ENCODE measurements at places on chromosomes 1 and 21.
A peak's percentile ranks its signal among the peaks of the same experiment; 100 is the strongest.

DNA sequence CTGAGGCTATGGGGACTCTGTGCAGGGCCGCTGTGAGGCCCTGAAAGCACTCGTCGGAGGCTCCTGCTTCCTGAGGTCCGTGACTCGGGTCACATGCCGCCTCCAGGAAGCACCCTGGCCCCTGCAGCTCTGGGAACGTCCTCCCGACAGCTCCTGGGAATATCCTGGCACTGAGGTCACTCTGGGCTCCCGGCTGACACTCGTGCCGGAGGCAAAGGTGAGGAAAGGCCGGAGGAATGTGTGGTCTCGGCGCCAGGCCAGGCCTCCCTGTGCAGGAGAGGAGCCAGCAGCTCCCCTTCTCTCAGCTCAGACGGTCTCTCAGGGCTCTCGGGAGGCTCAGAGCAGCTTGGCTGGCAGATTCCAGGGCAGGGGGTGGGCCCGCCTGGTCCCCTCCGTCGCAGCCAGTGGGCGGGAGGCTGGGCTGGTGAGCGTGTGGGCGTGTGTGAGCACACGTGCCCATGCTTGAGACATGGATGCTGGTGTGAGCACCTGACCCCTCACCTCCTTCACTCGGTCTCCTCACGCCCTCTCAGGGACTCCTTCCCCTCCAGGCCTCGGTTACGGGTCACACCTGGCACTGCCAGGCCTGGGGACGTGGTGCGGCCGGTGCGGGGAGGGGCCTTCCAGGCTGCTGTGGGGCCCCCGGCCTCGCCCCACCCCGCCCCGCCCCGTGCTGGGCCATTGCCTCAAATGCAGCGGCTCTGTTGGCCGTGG lies 5.5 kb upstream of the RNF223 start:
- DNase-seq: peak; percentile 40

DNA sequence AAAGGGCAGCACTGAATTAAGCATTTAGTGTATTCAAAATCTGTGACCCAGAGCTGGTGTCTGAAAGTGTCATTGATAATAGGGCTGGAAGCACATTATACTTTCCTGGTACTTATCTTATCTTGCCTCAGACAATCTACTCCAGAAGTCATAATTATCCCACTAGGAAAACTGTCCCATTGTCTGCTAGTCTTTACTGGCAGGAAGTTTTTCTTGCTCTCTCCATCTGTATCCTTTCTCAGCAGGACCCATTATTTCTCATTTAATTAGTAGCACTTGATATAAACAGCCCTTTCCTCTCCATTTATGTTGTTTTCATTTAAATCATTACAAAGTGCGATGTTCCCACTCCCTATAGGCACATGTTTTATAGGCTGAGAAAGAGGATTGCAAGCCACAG lies 36.5 kb upstream of the BARHL2 start:
- DNase-seq: no peak

GRCh38 chr1:89975540-89976125 lies 19.3 kb upstream of the ZNF326 start:
- no peak for DNase-seq

- DNase-seq: no peak
Observed at GRCh38 chr1:203168256-203168786, 7.3 kb downstream of the MYBPH start.

DNA sequence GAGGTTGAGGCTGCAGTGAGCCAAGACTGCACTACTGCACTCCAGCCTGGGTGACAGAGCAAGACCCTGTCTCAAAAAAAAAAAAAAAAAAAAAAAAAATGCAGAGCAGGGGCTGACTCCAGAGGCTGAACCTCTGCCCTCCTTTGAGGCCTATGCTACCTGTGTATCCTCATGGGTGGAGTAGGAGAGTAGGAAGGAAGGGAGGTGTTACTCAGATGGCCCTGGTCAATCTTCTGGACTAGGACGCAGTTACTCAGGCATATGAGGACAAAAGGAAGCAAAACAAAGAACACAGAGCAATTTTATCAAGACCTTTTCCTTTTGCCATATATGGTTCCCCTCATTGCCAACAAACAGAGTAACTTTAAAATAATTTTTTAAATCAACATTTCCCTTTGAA lies 35.2 kb downstream of the TGFBR3 start:
- DNase-seq: no peak

DNA sequence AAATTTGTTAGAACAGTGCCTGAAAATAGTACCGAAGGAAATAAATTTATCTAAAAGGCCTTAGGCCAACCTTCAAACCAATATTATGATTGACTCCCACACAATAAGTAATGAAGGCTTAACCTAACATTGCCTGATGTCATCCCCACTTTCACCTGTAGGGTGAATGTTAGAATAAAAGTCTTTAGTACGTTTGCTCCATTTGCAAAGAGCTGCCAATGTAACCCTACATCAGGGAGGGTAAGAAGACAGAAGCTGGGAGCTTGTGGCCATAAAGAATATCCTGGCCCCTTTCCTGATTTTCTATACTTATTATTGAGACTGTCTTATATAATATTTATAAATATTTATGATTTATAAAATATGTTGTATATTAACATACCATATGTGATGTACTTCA lies 661.8 kb upstream of the CXADR start:
- no peak for DNase-seq

GRCh38 chr1:235339746-235340145 lies 11.4 kb downstream of the GGPS1 start:
- no peak for DNase-seq

DNA sequence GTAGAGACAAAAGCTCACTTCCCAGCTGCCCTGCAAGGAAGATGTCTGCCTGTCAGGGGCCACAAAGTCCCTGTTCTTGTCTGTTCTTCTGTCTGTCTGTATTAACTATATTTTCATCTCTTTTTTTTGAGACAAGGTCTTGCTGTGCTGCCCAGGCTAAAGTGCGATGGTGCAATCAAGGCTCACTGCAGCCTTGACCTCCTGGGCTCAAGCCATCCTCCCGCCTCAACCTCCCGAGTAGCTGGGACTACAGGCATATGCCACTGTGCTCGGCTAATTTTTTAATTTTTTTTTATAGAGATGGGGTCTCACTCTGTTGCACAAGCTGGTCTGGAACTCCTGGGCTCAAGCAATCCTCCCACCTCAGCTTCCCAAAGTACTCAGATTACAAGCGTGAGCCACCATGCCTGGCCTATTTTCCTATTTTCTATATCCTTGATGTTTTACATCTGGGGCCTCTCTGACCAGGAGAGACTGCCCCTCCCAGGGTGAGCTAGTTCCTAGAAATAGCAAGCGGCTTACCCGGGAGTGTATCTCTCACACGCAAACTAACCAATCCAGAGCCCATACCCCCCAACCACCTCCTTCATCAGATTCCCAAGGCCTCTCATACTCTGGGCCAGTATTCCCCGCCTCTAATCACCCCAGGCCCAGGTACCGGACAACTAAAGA lies 5.4 kb upstream of the KLHDC7A start:
- no peak for DNase-seq

DNA sequence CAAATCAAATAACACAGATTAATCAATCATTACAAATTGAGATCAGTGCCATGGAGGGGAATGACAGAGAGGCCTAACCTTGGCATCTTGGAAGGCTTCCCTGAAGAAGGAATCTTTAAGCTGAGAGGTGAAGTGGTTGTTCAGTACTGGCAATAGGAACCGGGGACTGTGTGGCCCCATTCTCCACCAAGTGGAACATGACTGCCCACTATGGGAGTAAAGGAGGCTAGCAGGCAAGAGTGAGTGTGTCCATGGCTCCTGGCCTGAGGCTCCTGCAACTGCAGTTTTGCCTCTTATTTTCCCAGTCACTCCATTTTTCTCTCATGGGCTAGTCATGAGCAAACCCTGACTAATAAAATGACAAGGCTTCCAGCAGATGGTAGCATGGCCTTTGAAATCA lies 112.2 kb upstream of the GJB5 start:
- DNase-seq: no peak

GRCh38 chr21:34593423-34593822 lies 21.5 kb downstream of the RCAN1 start:
- no peak for DNase-seq

- DNase-seq: no peak
Observed at GRCh38 chr1:76021846-76022245, 52.7 kb upstream of the ST6GALNAC3 start.

GRCh38 chr1:119323216-119323982 lies 45.2 kb upstream of the HAO2 start:
- DNase-seq: no peak

- DNase-seq: no peak
Observed at GRCh38 chr1:197159461-197159860, 13.0 kb upstream of the ASPM start.

DNA sequence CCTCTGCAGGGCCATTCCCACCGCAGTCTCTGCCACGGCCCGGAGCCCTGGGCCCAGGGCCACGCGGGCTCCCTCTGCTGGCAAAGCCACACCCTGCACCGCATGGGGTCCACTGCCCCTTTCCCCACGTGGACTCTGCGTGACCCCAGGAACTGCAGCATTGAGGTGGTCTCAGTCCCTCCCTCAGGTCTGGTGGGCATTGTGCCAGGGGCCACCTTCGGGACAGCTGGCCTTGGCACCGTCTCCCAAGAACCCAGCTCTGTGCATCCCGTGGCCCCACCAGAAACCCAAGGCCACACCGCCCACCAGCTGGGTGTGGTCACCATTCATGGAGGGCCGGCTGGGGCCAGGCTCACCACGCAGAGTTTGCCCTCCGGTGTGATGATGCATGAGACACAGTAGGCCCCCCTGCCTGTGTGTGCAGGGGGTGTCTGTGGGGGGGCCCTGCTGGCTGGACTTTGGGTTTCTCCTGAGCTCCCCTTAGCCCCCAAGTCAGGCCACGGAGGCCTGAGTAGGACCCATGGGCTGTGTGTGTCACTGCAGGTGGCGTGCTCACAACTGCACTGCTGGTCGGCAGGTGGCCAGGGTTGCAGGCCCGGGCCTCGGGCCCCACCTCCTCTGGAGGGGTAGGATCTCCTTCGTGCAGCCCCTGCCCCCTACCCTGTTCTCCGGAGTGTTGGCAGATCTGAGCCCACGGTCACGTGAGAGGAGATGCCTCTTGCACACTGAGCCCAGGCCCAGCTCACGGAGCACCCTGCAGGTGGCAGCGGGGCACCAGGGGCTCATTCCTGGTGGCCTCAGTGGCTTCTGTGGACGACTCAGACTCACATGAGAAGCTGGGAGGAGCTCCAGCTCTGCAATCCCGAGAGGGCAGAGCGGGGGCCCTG lies 5.8 kb downstream of the VWA1 start:
- DNase-seq: no peak

DNA sequence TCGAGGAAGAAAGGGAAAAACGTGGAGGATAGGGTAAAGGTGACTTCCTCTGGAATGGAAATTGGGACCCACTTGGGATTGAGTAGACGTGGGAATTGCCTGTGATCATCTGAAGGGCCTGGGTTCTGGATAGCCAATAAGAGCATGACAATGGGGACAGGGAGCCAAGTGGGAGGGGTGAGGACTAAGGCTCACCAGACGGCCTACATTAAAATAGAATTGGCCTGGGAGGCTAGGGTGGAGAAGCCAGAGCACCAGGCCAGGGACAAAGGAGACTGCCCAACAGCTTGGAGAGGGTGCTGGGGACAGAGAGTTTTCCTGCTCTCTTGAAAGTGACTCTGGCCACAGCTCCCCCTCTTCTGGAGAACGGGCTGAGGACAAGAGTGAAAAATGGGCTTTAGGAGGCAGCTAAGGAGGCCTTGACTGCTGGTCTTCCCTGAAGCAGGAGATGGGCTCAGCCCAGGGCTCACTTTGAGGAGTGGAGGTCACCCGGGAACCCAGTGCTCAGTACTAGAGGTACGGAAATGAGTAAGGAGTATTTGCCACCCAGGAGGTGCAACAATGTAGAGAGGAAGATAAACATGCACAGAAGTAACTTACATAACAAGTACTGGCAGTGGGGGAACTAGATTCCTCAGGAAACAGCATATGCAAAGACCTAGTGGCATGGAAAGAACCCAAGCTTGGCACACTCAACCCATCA lies 18.8 kb downstream of the INKA2 start:
- no peak for DNase-seq

GRCh38 chr1:218712677-218713076 lies 367.5 kb downstream of the TGFB2 start:
- no peak for DNase-seq

DNA sequence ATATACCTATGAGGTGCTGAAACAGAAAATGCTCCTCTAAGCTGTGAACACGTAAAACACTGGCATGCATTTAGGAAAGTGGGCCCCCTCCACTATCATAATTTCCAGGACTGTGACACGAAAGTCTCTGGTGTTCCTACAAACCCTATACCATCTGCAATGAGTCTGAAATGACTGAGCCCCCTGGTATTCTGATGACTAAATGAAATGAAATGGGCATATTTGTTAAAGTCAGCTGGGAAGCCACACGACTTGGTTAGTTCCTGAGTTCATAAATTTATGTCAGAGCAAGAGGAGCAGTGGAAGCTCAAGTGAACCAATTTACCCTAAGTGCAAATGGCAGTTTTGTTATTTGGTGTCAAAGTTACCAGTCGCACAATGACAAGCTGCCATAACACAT lies 182.3 kb downstream of the KCTD3 start:
- DNase-seq: no peak

DNA sequence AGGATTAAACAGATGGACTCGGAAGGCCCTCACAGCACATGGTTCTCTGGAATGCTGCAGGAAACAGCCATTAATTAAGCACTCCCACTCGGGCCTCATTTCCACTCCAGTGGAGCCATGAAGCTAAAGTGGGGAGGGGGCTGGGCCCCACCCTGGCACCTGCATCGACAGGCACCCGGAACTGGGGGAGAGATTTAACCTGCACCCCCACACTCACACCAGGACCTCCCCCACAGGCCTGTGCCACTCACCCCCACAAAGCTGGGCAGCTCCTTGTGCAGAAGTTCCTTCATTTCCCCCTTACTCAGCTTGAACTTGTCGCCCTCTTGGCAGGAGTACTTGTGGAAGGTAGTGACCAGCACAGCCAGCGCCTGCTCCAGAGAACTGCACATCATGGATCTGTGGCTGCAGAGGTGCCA lies 2.2 kb downstream of the S100A2 start:
- DNase-seq: no peak

DNA sequence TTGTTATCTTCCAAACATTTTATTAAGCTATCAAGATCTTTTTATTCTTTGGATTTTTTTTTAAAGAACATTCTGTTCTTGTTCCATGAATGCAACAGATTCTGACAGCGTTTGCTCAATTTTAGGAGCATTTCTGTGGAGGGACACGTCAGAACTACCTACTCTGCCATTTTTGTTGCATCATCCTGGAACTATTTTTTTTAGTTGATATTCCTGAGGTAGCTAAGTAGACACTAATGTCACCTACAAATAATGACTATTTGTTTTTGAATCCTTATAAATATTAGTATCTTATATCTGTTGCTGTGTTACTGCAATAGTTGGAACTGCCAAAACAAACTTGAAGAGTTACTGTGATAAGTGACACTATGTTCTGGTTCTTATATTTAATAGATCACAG lies 57.2 kb downstream of the DNAI4 start:
- DNase-seq: no peak

GRCh38 chr1:199291022-199291740 lies 652.3 kb downstream of the PTPRC start:
- no peak for DNase-seq

DNA sequence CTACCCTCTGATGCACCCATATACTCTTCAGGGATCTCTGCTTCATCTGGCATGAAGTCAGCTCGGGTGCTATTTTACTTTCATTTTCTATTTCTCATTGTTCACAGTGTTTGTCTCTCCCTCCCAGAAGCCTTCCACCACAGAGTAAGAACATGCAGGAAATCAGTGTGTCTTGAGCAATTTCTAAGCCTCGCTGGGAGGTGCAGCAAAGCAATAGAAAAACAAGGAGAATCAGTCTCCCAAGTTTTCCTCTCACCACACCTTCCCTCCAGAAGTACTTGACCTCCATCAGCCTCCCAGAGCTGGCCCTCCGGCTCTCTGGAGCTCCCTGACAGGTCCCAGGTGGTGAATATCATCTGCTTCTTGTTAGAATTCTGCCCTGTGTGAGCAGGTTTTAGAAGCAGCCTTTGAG lies 594.7 kb upstream of the CAMK1G start:
- no peak for DNase-seq

- DNase-seq: no peak
Observed at GRCh38 chr1:205929496-205930194, 13.6 kb downstream of the SLC26A9 start.

All from NCI-H460 (cell line).